ENCODE measurements at places on chromosomes 4 and X.

DNA sequence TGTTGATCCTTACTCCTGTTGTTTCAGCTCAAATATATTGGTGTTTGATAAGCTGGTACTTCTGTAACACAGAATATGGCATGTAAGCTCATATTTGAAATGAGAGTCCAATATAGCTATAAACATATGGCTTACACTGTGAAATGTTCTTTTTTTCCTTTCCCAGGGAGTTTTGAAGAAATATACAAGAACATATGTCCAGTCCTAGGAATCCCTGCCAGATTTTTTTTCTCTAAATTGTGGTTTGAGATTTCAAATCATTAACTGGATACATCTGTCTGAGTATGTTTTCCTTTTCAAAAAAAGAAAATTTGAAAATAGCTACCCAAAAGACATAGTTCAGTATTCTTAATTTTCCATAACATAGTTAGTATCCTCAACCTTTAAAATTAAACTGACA is 60.2 kb downstream of the HMGB2 start:
- DNase-seq, result no peak

- no peak for DNase-seq
Measured at GRCh38 chrX:23883737-23884354, 23.9 kb downstream of the APOO start.

DNA sequence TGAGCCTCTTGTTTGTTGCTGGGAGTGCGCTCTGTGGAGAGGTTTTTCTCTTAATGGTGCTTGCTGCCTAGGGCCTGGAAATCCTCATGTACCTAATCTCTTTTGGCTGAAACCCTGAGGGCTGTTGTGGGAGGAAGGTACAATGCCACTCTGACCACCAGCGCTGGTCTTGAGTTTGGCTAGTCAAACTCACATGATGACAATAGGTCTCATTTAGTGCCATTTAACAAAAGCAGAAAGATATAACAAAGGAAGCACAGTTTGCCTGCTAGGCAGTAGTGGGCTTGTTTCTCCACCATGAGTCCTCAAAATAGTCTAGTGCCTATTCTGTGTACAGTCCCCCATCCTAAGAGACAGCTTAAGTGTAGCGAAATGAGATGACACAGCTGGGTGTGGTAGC is 111.3 kb downstream of the TSPAN7 start:
- DNase-seq, result no peak

GRCh38 chrX:77415161-77415560 is 32.0 kb upstream of the FGF16 start:
- DNase-seq, result no peak

All from right kidney (tissue), 9 donors.